ENCODE measurements at places on chromosomes 6 and 20. TPM values are rescaled to one million over a fixed set of nuclear protein-coding genes. Genes with fewer than 3 reads are reported as not detected.

The ATP6V1G2 gene
- 0.45 TPM for total RNA-seq

The MEP1A gene
- not detected for total RNA-seq

The COL9A3 gene
- 8.6 TPM for total RNA-seq

The EFHC1 gene
- total RNA-seq = 23.7 TPM

- DNase-seq = peak; percentile 44
Observed at GRCh38 chr20:63431944-63432343, 40.5 kb downstream of the KCNQ2 start.

DNA sequence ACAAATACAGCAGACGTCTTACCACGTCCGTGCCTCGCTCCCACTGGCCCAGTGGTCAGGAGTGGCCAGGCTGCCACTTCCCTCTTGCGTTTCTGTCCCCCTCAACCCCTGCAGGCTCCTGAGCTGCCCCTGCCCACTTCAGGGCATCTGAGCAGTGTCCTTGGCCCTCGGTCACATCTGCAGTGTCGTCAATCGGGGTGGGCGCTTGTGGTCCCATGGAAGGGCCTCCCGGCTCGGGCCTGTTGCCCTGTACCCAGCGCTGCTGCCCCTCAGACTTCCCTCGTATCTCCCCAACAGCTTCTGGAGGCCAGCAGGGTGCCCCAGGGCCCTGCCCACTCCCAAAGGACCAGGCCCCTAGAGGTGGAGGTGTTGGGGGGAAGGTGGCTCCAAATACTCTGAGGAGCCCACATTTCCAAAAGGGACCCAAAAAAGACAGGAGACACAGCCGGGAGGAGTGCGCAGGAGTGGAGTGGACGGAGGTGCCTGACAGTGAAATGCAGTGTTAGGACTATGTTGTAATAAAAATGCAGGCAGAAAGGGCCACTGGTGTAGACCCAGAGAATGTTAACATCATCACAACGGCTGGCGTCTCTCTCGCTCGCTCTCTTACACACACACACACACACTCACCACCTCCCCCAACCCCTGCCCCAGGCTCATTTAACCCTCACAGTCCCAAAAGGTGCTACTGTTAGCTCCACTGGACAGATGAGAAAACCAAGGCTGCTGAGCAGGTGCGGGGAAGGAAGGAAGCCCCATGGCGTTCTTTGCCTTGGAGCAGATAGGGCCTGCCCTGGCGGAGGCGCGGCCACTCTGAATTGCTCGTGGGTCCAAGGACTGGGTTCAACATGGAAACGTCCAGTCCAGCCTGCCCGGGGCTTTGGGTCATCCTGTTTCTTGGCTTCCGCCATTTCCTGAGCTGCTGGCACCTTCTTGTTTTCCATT lies 343.9 kb downstream of the ZFAND3 start:
- DNase-seq = no peak

GRCh38 chr6:160534050-160534696 lies 129.9 kb downstream of the LPA start:
- DNase-seq = peak; percentile 66

GRCh38 chr6:25107218-25107617 lies 171.5 kb upstream of the RIPOR2 start:
- DNase-seq = no peak

All from SK-MEL-5 (cell line).